ENCODE measurements at places on chromosomes 12 and 14.

DNA sequence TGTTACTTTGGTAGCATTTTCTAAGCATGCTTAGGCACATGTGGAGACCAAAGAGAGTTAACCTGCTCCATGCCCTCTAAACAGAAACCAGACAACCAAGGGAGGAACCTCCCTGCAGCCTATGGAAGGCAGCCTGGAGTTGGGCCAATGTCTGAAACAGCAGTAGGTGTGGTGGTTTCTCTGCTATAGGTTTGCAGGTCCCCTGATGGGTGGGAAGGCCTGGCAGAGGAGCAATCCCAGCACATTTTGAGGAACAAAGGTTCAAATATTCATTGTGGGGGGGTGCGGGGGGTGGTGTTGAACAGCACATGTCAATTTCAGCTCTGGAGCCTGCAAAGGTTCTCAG lies 65.4 kb downstream of the DACT1 start:
- no peak for DNase-seq

GRCh38 chr14:82313889-82314288 lies 780.2 kb upstream of the SEL1L start:
- no peak for DNase-seq

DNA sequence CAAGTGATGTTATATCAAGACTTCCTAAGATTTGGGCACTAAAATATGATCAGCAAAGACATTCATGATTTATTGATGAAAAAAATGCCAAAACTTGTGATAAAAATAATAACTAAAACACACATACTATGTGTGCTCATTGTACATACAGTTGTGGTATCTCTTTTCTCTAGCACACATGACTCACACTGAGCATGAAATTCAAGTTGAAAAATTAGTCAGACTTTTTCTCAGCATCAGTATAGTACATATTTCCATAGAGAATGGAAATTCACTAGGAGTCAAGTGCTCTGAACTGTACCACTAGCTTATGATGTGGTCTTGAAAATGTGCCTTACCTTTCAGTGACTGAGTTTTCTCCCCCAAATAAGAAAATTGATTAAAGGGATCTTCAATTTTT lies 471.8 kb upstream of the FLRT2 start:
- no peak for DNase-seq

DNA sequence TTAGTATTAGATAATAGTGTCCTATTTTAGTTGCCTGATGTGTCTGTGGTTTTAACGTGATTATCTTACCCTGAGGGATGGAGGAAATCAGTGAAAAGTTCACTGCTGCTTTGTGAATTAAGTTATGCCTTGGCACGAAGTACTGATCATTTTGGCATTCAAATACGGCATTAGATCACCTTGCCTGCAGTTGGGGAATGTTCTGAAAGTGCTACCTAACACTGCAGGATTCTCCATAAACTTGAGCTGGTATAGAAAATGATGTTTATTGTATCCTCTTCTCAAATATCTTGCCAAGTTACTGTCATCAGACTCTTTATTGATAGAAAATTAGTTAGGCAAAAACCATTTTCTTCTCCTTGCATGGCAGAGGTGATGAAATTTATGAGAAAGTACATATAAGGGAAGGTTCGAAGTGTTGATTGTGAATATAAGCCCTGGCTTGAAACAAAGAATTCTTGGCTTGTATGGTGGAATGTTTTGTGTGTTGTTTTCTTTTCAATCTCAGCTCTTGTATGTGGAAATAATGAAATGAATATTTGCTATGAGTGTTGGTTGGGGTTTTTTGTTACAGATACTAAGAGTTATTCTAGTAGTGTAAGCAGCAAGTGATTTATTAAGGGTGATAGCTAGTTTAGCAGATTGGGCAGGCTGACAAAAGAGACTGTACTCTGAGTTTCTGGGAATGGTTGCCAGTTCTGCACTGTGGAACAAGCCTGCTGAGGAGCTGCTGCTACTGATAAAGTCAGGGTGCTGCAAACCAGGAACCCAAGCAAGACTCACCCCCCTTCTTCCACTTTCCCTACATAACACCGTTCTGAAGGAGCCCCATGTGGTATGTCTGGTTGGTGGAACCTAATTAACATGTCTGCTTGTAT lies 448.3 kb downstream of the PCNX1 start:
- no peak for DNase-seq

GRCh38 chr14:93938751-93939303 lies 11.7 kb downstream of the FAM181A start:
- DNase-seq: no peak
